ENCODE measurements at places on chromosomes 5 and 9.

DNA sequence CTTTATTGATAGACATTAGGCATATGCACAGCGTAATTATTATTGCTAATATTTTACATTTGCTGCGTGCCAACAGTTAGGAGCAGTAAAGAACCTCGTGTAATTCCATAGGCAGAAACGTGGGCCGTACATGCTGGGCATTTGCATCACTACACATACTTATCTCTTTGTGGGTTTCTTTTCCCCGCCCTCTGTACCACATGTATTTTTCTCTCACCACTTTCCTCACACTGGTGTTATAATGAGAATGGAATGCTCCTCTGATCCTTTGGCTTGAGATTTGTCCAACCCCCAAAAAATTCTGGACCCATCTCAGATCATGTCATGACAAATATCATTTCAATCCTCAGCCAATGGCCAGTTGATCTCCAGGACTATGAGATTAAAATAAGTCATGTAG lies 1952.6 kb upstream of the WWC1 start:
- peak; percentile 2 for DNase-seq

GRCh38 chr5:96789794-96790330 lies 17.9 kb downstream of the ERAP1 start:
- no peak for DNase-seq

DNA sequence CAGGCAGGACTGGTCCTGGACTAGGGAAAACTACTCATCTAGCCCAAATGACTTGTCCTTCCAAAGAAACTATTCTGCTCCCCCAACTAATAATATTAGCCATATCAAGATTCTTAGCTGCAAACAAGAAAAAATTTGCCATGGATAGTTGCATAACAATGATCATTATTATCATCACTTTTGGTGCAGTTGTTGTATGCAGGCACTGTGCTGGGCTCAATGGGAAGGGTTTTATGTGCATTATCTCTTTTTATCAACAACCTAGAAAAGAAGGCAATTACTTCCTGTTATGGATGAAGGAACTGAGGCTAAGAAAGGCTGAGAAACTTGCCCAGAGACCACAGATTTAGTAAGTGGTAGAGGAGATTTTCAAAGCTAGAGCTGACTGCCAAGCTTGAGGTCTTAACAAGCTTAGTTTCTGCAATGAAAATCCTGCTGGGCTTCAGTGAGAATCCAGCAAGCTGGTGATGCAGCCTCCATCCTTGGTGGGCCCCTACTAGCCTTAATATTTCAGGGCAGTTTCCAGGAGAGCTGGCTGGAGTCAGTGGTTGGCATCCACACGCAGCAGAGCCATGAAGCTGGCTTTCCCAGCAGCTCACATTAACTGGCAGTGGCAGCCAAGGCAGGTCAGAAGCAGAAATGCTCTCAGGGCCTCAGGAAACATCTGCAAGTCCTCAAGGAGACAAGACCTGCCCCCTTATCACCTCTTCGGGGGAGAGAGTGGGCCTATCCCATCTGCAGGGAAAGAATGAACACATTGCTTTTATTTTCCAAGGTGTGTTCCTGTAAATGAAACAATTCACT lies 20.5 kb upstream of the MEGF9 start:
- no peak for DNase-seq

GRCh38 chr9:3125602-3126405 lies 281.9 kb upstream of the PUM3 start:
- DNase-seq: no peak

DNA sequence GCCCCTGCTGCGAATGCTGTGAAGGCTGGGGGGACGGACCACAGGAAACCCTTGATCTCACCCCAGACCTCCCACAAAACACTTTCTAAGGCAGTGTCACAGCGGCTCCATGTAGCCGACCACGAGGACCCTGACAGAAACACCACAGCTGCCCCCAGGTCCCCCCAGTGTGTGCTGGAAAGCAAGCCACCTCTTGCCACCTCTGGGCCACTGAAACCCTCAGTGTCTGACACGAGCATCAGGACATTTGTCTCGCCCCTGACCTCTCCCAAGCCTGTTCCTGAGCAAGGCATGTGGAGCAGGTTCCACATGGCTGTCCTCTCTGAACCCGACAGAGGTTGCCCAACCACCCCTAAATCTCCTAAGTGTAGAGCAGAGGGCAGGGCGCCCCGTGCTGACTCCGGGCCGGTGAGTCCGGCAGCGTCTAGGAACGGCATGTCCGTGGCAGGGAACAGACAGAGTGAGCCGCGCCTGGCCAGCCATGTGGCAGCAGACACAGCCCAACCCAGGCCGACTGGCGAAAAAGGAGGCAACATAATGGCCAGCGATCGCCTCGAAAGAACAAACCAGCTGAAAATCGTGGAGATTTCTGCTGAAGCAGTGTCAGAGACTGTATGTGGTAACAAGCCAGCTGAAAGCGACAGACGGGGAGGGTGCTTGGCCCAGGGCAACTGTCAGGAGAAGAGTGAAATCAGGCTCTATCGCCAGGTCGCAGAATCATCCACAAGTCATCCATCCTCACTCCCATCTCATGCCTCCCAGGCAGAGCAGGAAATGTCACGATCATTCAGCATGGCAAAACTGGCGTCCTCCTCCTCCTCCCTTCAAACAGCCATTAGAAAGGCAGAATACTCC lies 84.7 kb downstream of the GOLPH3 start:
- DNase-seq: no peak
